Right renal pelvis (tissue), 4 donors: ENCODE measurements at places on chromosomes 16 and 17. TPM values are rescaled to one million over a fixed set of nuclear protein-coding genes. Genes with fewer than 3 reads are reported as not detected.
A peak's percentile ranks its signal among the peaks of the same experiment; 100 is the strongest.

GRCh38 chr17:74020522-74020921 lies 183.0 kb upstream of the RPL38 start:
- DNase-seq = no peak

The TBC1D3 gene
- polyA plus RNA-seq = not detected

GRCh38 chr17:34549966-34550365 lies 29.4 kb upstream of the TMEM132E start:
- no peak for DNase-seq

DNA sequence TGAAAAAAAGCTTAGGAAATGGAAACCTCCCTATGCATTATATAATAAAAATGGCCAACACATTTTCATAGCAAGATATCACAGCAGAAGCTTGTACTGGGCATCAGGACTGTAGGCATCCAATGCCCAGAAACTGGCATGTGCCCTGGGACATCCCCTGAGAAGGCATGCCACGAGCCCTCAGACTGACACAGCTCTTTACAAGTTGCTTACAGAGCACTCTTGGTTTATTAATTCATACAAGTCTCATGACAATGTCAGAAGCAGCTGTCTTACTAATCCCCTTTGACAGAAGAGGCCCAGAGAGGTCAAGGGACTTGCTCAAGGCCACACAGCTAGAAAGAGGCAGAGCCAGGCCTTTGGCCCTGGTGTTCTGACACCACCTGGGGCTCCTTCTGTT lies 5.6 kb upstream of the CCL2 start:
- no peak for DNase-seq

GRCh38 chr17:3554440-3554839 lies 3.2 kb downstream of the TRPV3 start:
- no peak for DNase-seq

DNA sequence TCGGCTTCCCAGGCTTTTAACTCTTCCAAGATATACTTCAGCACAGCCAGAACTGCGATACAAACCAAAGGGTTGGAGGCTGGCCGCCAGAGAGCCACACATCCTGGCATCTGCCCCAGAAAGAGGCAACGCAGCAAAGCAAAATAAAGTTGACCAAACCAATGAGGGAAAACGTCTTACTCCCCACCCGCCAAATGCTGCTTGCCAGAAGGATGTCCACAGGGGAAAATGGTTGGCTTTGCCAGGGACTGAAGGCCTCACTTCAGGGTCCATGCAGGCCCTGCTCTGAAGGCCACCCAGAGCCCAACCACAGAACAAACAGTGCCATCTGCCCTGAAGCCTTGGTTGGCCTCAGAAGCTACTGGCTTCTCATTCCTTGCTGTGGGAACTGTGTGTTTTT lies 15.0 kb downstream of the CACNG1 start:
- no peak for DNase-seq

The ANKRD40CL gene
- not detected for polyA plus RNA-seq

- DNase-seq = no peak
These were observed 9.5 kb downstream of the KCNJ16 start for GRCh38 chr17:70084476-70084875.

The HELZ gene
- 37.0 TPM for polyA plus RNA-seq

- DNase-seq = no peak
These were observed 18.2 kb downstream of the VMP1 start for GRCh38 chr17:59725691-59726090.

DNA sequence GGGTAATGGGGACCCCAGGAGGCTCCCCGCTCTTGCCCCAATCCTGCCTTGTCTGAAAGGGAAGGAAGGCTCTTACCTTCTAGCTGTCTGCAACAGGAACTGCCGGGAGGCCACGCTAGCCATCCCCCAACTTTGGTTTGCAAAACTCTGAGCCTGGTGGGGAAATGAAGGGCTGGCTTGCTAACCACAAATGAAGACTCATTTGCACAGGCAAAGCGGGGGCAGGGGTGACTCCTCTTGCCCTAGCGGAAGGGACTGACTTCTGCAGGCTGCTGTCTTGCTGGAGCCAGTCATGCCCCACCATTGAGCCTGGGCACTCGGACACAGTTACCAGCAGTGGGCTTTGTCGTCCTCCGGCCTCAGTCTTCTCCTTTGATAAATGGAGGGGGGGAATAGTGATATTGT lies 52.6 kb downstream of the PLCG2 start:
- no peak for DNase-seq

DNA sequence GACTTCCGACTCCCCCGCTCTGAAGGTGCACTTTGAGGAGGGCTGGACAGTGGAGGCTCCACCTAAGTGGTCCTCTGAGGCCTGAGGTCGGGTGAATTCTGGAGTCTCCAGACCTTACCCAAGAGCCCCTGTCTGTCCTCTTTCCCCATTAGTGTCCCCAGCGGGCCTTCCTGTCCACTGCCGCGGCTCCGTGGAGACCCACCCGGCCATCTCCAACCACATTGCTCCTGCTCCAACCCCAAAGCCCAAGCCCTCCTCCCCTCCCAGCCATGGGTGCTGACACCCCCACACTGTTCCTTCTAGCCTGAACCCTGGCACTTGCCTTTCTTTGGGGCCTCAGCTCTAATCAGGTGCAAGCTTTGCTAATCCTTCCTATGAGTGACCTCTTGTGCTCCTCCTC lies 283.1 kb upstream of the TNRC6C start:
- no peak for DNase-seq

GRCh38 chr16:50360779-50361178 lies 8.0 kb downstream of the BRD7 start:
- no peak for DNase-seq

GRCh38 chr17:45894022-45894784 lies at the start of gene MAPT:
MAPT (plus strand) TSS chr17:45894554; CDS start chr17:45962338, 67,784 bp downstream.
- peak; percentile 92 for DNase-seq

DNA sequence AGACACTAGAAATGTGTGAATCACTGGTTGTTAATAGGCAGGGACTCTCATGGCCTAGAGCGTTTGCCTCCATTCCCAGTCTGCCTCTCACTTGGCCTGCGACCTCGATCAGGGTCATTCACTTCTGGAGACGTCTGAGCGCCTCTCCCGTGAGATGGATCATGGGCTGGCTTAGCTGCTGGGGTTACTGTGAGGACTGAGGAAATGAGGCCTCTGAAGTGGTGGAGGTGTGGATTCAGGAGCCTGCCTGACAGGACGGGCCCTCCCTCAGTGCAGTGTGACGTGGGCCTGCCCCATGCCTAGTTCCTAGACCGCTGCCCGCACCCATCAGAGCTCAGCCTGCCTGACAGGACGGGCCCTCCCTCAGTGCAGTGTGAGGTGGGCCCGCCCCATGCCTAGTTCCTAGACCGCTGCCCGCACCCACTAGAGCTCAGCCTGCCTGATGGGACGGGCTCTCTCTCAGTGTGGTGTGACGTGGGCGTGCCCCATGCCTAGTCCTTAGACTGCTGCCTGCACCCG lies 61.9 kb downstream of the BANP start:
- no peak for DNase-seq

DNA sequence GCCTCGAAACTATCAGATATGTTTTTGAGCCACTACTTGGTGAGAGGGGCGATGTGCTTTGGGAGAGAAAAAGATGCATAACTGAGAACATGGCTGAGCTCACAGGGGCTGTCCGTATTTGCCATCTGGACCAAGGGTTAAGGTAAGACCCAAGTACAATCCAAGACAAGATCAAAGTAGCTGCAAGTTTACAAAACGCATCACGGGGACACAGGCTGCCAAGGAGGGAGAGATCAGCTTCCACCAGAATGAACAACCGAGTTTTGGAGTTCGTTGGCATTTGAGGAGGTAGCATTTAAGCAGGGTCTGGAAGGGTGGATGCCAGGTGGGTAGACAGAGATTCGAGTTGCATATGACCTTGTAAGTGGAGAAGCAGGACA lies 2.2 kb downstream of the PITPNC1 start:
- DNase-seq = no peak

GRCh38 chr16:57475711-57476339 lies 10.5 kb downstream of the DOK4 start:
- no peak for DNase-seq

The CIBAR2 gene
- 0.17 TPM for polyA plus RNA-seq

- DNase-seq = no peak
These were observed 532.3 kb upstream of the PSMD7 start for GRCh38 chr16:73764321-73764720.

- no peak for DNase-seq
These were observed 44.8 kb downstream of the RNF135 start for GRCh38 chr17:31015639-31016038.

DNA sequence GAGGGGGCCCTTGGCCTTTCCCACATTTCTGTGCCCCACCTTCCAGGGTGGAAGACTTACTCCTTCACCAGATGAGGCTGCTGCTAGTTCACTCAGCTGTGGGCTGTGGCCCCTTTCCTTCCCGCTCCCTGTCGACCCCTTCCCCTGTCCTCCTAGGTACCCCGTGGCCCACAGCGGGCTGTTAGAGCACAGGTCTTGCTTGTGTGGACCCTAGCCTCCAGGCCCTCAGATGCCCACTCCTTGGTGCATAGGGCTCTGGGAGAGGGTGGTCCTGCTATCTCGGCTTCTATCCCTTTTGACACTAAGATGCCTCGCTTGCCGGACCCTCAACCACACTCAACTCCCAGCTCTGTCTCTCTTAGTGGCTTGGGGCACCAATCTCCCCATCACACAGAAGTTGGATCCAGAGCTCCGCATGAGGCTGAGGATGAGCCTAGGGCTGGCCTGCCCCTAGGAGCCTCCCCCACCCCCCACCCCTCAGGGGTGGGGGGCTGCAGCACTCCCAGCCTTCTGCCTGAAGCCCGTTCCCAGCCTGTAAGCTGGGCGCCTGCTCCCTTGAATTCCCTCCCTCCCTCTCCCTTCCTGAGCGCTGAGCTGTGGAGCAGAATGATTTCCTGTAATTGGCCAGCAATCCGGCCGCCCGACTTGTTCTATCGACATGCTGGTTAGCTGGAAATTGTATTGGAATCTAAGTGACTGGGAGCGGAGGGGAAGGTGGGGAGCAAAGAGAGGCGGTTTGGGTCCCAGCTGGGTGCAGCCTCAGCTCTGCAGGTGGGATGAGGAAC lies 30.9 kb downstream of the DCAKD start:
- no peak for DNase-seq

The UQCRC2 gene
- 288 TPM for polyA plus RNA-seq

The CA5A gene
- polyA plus RNA-seq = 0.27 TPM

DNA sequence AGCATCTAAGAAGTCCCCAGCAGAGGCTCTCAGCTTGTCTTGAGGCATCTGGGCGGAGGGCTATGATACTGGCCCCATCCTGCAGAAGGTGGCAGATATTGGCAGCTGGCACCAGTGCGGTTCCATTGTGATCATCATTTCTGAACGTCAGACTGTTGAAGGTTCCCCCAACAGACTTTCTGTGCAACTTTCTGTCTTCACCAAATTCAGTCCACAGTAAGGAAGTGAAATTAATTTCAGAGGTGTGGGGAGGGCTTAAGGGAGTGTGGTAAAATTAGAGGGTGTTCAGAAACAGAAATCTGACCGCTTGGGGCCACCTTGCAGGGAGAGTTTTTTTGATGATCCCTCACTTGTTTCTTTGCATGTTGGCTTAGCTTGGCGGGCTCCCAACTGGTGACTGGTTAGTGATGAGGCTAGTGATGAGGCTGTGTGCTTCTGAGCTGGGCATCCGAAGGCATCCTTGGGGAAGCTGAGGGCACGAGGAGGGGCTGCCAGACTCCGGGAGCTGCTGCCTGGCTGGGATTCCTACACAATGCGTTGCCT lies at the start of gene CIITA:
TSS of gene CIITA (plus strand) at position 404 of the 543 bp plus-strand sequence. CDS start at position 533, 129 bp downstream.
- DNase-seq = no peak

The CCL7 gene
- not detected for polyA plus RNA-seq

DNA sequence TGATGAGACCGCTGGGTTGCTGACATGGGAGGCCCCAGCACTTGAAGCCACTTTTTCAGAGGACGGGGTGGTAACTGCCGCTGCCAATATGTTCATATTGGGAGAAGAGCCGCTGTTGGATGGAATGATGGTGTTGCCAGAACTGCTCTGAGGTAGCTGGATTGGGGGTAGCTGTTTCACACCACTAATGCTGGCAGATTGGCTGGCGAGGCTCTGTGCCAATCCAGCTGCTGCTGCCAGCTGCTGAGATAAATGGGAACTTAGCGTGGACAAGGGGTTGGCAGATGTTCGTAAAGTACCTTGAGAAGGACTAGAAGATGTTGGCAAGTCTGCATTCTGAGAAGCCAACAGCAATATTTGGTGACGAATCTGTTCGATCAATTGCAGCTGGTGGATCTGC lies 10.0 kb downstream of the SALL1 start:
- DNase-seq = no peak

- DNase-seq = no peak
These were observed 59.4 kb downstream of the TMEM114 start for GRCh38 chr16:8530752-8531384.

DNA sequence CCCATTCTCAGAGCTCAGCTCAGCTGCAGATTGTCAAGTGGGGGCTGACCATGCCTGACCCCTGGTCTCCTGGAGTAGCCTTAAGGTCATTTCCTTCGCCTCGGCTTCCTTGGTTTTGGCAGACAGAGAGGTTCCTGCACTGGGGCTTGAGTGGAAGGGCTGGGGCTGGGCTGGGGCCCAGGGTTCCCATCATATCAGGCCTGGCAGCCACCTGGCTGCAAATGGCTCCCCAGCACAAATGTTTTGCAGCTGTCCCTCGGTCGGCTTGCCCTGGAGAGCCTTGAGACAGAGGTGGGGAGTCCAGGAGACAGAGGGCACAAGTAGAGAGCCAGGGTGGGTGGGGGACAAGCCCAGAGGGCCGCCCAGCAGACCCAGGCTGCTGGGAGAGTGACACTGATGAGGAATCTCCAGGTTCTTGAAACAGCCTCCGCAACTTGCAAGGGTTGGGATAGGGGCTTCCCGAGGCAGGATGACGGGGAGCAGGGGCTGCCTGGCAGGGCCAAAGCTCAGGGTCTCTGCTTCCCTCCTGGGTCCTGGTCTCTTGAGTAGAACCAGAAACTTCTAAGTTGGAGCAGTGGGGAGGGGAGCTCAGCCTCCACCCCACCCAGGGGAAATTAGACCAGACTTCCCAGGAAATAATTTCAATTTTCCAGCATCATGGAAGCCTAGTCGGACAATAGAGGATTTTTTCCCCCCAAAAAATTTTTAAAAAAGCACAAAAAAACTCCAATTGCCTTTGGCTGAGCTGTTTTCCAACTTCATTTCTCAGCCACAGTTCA lies 19.3 kb downstream of the IGFBP4 start:
- no peak for DNase-seq

The DCUN1D3 gene
- polyA plus RNA-seq = 9.1 TPM
